DND-41 (cell line): ENCODE measurements at places on chromosomes 5 and 9.

- H3K4me3 ChIP-seq = no peak overlapping the region
- H3K36me3 ChIP-seq = no peaks in the 10 kb centered on the region
- H3K27me3 ChIP-seq = no peaks in the 10 kb centered on the region
- no peak for DNase-seq
- H3K4me1 ChIP-seq = peaks cover 17% of the 10 kb centered on the region
- H3K27ac ChIP-seq = no peak overlapping the region
These were observed 4.1 kb downstream of the KLF9 start for GRCh38 chr9:70410368-70410767.

- H3K36me3 ChIP-seq = no peaks in the 10 kb centered on the region
- H3K4me3 ChIP-seq = no peak overlapping the region
- DNase-seq = peak; percentile 57
- H3K27ac ChIP-seq = no peak overlapping the region
These were observed 2.3 kb downstream of the HAPLN1 start for GRCh38 chr5:83718195-83718825.

- no peaks in the 10 kb centered on the region for H3K36me3 ChIP-seq
- H3K27me3 ChIP-seq = peaks cover 3% of the 10 kb centered on the region
- no peak overlapping the region for H3K4me3 ChIP-seq
- H3K4me1 ChIP-seq = no peaks in the 10 kb centered on the region
These were observed 152.5 kb upstream of the CLINT1 start for GRCh38 chr5:158011422-158011821.

- no peaks in the 10 kb centered on the region for H3K4me1 ChIP-seq
- H3K36me3 ChIP-seq = no peaks in the 10 kb centered on the region
- no peak overlapping the region for H3K27ac ChIP-seq
- no peak for DNase-seq
- H3K27me3 ChIP-seq = no peaks in the 10 kb centered on the region
These were observed 198.6 kb downstream of the GADD45G start for GRCh38 chr9:89803403-89803802.

DNA sequence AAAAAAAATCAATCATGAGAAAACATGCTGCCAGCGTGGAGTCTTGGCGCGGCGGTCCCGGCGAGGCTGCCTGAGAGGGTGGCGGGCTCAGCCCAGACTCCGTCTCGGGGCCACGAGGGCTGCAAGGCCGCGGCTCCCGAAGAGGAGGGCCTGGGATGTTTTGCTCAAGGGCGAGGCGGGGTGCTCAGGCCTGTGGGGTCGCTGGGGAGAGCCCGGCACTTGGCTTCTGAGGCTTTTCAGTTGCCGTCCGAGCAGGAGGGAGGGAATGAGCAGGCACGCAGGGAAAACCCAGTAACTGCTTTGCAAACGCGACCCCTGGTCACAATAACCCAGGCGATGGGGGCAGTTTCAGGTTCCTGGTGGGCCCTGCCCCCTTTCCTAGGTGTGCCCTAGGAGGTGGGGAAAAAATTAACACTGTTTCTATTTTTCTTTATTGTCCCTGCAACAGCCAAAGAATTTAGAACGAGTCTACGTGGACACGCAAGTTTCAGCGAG lies 3.2 kb upstream of the IRX2 start:
- H3K27me3 ChIP-seq = no peaks in the 10 kb centered on the region
- H3K36me3 ChIP-seq = no peaks in the 10 kb centered on the region
- H3K27ac ChIP-seq = peak overlapping the region; percentile 73
- peaks cover 46% of the 10 kb centered on the region for H3K4me1 ChIP-seq

DNA sequence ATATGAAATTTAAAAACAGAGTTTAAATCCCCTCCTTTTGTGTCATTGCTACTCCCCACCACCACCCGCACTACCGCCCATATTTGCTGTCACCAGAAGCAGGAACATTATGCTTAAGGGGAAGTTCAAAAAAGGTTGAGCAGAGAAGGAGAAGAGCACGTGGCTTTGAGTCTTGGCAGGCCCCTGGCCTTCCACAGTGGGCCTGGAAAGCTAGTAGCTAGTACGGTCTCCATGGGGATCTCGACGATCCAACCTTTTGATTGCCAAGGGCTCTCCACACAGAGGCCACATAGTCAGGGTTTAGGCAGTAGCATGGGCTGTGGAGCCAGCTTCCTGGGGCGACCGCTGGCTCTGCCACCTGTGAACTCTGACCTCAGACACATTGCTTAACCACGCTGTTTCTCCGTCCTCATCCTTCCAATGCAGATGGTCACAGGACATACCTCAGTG lies 90.1 kb downstream of the GOLPH3 start:
- DNase-seq = no peak
- no peaks in the 10 kb centered on the region for H3K4me1 ChIP-seq
- no peaks in the 10 kb centered on the region for H3K27me3 ChIP-seq
- H3K4me3 ChIP-seq = no peak overlapping the region
- H3K27ac ChIP-seq = no peak overlapping the region
- H3K36me3 ChIP-seq = no peaks in the 10 kb centered on the region

- H3K36me3 ChIP-seq = 0 out of 2 replicates have a peak, but pooled peaks cover 3% of the 10 kb centered on the region
- peak overlapping the region; percentile 96 for H3K27ac ChIP-seq
- peak; percentile 31 for DNase-seq
- peaks cover 77% of the 10 kb centered on the region for H3K4me1 ChIP-seq
- H3K27me3 ChIP-seq = no peaks in the 10 kb centered on the region
These were observed 60.1 kb upstream of the ITGA1 start for GRCh38 chr5:52727576-52727975.

DNA sequence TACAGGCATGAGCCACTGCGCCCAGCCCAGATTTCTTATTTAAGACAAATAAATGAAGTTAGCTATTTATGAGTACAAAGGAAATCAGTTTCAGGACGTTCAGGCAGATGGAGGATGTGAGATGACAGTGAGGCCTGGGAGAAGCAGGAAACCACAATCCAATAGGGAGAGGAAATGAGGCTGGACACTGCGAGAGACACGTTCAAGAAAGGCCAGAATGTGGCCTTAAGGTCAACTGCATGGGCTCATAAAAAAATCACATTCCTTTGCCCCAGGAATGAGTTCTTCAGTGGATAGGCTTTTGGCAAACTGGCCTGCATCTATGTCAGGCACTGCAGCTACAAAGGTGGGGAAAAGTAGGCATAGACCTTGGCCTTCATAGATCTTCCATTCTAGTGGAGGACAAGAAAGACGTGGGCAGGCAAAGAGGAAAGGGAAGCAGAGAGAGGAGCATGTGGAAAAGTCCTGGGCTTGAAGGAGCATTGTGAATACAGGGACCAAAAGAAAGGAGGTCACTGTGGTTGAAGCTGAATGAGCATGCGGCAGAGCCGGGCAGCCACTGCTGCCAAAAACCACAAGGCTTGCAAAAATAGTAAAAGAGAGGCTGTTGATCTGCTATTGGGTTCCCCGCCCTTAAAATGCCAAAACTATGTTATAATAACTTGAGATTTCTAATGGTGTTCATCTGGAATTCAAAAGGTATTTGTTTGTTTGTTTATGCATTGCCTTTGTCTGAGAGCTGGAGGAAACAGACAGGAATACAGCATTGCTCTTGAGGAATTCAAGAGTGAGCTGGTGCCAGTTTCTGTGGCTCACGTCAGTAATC lies 133.0 kb downstream of the GNA14 start:
- no peaks in the 10 kb centered on the region for H3K4me1 ChIP-seq
- H3K27me3 ChIP-seq = no peaks in the 10 kb centered on the region
- no peak overlapping the region for H3K4me3 ChIP-seq

- DNase-seq = no peak
- H3K27me3 ChIP-seq = peaks cover 3% of the 10 kb centered on the region
- H3K4me1 ChIP-seq = no peaks in the 10 kb centered on the region
- no peak overlapping the region for H3K27ac ChIP-seq
- H3K4me3 ChIP-seq = no peak overlapping the region
These were observed 20.6 kb downstream of the GGTA1 start for GRCh38 chr9:121478816-121479676.

DNA sequence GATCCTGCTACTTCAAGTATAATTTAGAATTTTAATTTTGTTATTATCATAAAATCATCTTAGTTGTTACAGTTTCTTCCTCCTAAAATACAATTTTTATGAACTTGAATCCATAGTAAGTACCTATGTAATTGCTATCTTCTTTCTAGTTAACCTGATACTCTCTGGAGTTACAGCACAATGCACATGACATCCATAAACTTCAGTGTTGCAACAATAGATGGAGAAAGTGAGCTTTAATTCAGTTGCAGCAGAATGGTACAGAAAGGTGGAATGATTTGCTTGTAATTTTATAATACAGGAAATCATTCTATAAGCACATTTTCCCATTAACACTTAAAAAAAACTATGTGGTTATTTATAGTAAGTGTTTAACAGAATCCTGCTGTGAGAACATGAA lies 372.0 kb downstream of the CDH9 start:
- DNase-seq = no peak
- H3K27ac ChIP-seq = no peak overlapping the region
- no peaks in the 10 kb centered on the region for H3K4me1 ChIP-seq
- H3K4me3 ChIP-seq = no peak overlapping the region
- H3K36me3 ChIP-seq = no peaks in the 10 kb centered on the region
- H3K27me3 ChIP-seq = no peaks in the 10 kb centered on the region
